ENCODE measurements at places on chromosomes 2 and 18.

- DNase-seq = no peak
Observed at GRCh38 chr2:159677654-159678053, 34.7 kb upstream of the MARCHF7 start.

GRCh38 chr18:22283397-22283796, 114.0 kb downstream of the GATA6 start:
- no peak for DNase-seq

DNA sequence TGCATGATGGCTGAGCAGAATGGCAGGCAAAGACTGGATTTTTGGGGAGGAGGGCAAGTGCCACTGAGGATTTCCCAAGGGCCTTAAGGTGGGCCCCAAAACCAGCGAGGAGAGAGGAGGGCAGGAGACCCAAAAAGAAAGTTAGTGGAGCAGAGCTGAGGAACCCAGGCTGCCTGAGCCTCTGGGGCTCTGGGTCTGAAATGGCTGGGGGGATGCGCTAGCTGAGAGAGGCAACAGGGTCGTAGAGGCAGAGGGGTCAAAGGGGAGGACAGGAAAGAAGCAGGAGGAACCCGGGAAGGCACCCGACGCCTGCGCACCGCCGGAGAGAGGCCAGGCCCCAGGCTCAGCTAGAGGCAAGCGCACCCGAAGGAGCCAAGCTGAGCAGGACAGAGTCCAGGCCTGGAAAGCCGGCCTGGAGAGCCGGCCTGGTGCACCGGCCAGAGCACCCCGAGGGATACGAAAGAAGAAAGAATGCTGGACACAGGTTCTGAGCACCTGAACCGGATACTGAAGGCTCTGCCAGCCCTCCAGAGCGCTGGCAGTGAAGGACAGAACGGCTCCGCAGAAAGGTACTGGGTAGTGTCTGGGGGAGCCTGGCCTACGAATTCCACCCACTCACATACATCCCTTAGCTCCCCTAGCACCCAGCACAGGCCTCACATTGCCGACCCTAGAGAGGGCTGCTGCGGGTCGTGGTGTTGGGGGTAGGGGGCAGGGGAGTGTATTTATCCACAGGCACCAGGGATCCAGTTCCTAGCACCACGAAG, 39.5 kb upstream of the ATP6V1B1 start:
- no peak for DNase-seq

DNA sequence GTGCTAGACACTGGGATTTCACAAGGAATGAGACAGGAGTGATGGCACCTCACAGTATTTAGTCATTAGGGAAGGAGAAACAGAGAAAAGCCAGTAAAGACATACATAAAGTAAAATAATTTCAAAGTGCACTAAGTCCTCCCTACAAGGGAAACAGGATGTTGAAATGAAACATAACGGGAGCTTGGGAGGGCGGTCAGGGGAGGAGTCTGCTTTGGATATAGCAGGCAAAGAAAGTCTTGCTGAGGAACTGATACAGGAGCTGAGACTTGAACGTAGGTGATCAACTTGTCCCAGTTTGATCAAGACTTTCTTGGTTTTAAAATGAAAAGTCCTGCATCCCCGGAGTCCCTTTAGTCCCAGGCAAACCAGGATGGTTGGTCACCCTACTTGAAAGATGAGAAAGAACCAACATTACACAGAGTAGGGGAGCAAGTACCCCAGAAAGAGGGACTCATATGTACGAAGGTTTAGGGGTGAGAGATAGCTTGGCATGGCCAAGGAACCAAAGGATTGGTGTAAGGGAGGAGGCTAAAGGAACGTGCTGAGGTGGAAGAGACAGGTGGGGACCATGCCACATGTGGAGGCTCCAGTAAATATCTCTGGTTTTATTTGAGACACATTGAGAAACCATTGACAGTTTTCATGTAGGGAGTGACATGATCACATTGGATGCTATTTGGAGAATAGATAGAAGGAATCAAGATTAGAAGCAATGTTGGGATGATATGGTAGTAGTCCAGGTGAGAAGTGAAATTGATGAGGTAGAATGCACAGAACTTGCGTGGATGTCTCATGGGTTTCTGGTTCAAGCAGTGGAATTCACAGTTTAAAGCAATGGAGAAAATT, 28.4 kb downstream of the FBXO48 start:
- DNase-seq = no peak

DNA sequence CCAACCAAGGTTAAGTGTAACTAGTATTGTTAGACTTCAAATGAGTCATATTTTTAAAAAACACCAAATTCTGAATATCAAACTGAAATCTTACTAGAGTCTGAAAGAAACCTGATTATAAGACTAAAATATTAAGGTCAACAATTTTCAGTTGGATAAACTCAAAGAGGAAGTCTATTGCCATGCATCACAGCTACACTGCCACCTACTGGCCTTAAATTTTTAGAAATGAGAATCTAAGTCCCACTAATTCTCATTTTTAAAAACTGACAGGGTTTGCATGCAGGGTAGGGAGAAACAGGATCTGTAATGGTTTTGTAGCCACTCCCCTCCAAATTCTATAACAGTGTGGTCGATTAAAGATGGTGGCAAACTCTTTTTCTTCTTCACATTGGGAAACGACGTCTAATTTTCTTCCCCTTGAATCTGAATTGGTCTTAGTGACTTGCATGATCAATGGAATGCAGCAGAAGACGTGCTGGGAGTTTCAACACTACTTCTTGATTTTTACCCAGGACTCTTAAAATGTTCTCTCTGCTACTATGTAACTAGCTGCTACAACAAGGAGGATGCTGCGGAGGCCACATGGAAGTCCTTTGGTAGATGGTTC, 176.1 kb upstream of the SESTD1 start:
- DNase-seq = no peak

GRCh38 chr2:172552547-172553291, 3.2 kb upstream of the PDK1 start:
- DNase-seq = no peak

DNA sequence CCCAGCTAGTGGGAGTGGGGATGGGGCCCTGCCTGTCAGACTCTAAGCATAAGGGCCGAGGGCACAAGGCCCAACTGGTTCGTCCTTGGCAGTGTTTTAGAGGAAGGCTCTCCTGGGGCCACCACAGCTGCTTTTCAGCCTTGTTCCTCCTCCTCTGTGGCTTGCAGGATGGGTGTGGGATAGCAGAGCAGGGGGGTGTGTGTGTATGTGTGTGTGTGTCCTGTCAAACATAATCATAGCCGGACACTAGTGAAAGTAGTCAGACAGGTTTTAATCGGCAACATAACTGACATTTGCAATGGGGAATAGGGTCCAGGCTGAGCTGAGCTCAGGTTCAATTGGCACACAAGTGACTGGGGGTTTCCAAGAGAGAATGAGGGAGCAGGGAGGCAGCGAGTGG, 114.2 kb downstream of the SEPTIN10 start:
- no peak for DNase-seq

DNA sequence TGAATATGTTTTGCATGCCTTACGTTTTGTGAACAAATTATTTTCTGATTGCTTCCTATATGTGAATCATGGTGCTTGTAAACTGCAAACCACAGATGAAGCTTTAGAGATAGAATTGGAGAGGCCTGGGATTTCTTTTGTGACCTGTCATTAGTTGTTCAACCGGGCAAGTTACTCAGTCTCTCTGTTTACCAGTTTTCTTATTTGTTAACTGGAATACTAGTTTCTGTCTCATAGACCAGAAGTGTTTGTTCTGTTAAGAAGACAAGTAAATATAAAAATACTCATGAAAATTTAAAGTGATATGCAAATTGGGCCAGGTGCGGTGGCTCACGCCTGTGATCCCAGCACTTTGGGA, 27.3 kb downstream of the DGKD start:
- DNase-seq = no peak

- DNase-seq = no peak
Observed at GRCh38 chr2:156211318-156211717, 121.2 kb downstream of the NR4A2 start.

DNA sequence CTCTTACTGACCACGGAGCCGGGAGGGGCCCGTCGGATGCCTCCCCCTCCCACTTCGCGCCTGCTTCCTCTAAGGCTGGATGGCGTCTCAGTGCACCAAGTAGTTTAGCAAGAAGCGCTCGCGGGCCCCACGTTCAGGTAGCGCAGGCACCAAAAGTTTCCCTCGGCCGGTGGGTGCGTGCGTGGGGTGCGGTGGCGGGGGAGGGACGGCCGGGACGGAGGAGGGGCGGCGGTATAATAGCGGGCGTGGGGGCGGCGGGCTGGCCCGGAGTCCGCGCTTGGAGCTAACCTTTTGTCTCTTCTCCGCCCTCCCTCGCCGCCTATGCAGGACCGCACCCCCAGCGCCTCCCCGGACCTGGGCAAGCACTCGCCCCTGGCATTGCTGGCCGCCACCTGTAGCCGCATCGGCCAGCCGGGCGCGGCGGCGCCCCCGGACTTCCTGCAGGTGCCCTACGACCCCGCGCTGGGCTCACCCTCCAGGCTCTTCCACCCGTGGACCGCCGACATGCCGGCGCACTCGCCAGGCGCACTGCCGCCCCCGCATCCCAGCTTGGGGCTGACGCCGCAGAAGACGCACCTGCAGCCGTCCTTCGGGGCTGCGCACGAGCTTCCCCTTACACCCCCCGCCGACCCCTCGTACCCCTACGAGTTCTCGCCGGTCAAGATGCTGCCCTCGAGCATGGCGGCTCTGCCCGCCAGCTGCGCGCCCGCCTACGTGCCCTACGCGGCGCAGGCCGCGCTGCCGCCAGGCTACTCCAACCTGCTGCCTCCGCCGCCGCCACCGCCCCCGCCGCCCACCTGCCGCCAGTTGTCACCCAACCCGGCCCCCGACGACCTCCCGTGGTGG, 1.0 kb downstream of the SP5 start:
- no peak for DNase-seq

DNA sequence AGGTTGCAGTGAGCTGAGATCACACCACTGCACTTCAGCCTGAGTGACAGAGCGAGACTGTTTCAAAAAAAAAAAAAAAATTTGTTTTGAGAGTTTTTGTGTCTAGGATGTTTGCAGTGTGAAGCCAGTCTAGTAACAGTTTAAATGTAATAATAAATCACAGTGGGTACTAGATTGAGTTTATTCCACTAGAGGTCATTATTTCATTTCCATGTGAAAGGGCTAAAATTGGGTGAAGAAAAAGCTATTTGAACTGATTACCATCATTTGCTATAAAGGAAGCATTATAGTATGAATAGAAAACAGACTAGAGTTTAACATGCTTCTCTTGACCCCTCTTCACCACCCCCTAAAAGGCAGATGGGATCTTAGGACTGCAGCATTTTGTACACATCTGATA, 20.3 kb downstream of the SNRPD1 start:
- DNase-seq = no peak

- DNase-seq = no peak
Observed at GRCh38 chr18:42545825-42546224, 569.7 kb downstream of the RIT2 start.

DNA sequence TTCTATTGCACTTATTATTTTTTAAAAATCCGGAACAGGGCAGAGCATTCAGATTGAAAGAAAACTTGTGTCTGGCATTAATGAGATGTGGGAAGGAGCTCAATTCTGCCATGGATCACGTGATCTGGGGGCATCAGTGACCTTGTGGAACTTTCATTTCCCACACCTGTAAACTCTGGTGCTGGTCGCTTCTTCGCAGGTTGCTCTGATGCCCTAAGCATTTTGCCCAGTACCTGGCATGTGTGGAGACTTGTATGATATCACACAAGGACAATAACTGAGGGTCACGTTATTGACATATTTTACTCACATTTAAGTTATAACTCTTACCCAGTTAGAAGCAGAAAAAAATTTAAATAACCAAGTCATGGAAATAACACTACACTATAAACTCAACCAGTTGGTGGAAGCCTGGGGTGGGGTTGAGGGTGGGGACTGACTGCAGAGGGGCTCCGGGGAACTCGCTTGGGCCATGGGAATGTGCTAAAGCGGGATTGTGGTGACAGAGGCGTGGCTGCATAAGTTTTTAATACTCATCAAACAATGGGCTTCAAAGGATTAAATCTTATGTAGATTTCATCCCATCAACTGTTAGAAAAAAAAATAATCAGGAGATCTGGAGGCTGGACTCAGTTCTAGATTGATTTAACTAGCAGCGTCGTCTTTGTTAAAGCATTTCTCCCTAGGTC, 36.5 kb downstream of the ST3GAL5 start:
- no peak for DNase-seq

DNA sequence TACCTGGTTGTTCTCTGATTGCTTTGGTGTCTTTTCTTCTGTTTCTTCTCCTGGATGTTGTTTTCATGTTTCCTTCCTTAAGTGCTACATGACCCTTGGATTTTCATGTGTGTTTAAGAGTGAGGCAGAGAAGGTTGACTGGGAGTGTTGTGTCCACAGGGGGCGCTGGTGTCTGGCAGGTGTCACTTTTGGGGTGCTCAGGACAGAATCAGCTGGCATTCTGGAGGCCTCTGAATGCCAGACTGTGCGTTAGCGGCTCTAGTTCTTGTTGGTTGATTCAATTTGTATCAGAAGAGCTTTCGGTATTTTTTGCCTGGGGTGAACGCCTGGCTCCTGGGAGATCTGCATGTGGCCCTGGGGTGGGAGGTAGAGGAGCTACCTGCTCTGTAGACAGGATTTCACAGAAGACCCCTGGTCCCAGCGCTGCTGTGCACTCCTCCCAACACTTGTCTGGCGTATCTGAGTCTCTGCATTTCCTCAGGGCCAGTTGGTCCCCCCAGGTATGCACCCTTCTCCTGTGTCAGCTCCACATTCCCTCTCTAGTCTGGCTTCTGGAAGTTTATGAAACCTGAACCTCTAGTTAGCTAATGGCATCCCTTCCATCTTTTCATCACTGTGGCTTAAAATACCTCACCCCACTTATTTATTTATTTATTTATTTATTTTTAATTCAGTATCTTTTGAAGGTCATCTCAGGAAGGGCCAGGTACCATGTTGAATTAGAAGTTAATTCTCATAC, 1.1 kb downstream of the GREB1 start:
- DNase-seq = no peak

GRCh38 chr2:38484957-38485356, 107.9 kb upstream of the ATL2 start:
- DNase-seq = no peak

- DNase-seq = no peak
Observed at GRCh38 chr2:126831234-126832005, 67.3 kb upstream of the TEX51 start.
